ENCODE measurements at places on chromosomes 12 and 14. TPM values are rescaled to one million over a fixed set of nuclear protein-coding genes. Genes with fewer than 3 reads are reported as not detected.

The GPRC5A gene
- total RNA-seq, result 5.6 TPM

GRCh38 chr14:56782711-56783110 is 27.6 kb downstream of the OTX2 start:
- DNase-seq, result no peak

DNA sequence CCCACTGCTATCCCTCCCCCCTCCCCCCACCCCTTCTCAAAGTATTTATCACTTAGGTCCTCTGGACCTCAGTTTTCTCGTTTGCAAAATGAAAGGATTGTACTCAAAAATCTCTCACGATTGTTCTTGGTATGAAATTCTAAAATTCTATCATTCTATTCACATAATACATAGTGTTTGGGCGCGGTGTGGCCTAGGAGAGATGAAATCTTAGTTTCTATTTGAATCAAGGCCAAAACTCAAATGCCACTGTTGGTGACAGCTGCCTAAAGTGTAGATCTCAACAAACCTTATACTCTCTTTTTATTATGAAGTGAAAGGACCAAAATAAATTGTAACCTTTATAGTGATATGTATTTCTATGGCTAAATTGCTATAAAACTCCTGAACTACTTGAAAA is 23.7 kb upstream of the YAF2 start:
- DNase-seq, result no peak

- DNase-seq, result no peak
Observed at GRCh38 chr12:52285851-52286530, 5.3 kb downstream of the KRT81 start.

GRCh38 chr14:70879448-70879847 is 27.8 kb upstream of the PCNX1 start:
- DNase-seq, result no peak

DNA sequence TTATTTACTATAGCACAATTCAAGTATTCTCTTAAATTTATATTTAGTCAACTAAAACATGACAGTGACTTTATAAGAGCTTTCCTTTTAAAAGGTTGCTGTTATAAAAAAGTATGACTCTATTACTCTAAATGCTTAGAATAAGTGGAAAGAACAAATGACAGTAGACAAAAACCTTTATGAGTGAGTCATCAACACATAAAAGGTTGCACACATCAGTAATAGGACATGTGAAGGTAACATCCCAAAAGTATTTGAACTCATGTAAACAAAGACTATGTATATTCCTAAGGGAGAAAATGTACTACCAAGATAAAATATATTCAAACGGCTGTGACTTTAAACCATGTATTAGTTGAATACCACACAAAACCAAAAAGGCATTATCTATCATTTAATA is 98.8 kb downstream of the PAWR start:
- no peak for DNase-seq

- DNase-seq, result no peak
Observed at GRCh38 chr12:52667509-52667908, 12.7 kb downstream of the KRT1 start.

The TPPP2 gene
- 1.6 TPM for total RNA-seq

DNA sequence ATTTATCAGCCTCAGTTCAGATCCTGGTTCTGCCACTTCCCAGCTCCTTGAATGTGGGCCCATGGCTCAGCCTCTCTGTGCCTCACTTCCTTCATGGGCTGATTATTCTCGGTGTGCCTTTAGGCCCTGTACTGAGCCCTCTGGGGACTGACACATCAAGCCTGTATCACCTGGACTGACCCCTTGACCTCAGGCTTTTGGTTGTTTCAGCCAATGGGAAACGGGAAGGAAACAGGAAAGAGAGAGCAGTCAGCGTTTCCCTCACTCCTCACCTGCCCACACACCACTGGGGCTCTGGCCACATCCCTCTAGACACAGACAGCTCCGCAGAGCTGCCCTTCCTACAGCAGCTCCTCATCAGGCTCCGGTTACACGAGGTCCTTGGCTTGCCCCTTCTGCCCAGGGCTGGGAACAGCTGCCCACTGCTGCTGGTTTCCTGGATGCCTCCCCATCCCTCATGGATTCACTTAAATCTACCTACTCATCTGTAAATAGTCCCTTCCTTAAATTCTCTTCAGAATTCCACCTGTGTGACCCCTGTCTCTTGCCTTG is 37.0 kb upstream of the ITPR2 start:
- no peak for DNase-seq

DNA sequence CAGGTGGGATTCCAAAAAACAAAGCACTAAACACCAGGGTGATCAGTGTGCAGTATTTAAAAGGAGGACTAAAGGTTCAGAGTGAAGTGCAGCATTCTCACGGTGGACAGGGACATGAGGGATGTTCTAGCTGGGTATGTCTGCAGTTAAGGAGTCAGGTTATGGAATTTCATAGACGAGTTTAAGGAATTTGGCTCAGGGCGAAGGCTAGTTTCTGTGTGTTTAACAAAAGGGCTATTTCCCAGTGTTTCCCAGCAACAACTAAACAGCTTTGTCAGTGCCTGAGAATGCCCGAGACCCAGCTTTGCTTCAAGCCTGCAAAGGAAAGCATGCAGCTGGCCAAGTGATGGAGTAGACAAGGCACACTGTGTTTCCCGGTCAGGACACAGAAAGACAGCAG is 7.0 kb downstream of the KRT1 start:
- DNase-seq, result no peak
